ENCODE measurements at places on chromosomes 11 and 22.

DNA sequence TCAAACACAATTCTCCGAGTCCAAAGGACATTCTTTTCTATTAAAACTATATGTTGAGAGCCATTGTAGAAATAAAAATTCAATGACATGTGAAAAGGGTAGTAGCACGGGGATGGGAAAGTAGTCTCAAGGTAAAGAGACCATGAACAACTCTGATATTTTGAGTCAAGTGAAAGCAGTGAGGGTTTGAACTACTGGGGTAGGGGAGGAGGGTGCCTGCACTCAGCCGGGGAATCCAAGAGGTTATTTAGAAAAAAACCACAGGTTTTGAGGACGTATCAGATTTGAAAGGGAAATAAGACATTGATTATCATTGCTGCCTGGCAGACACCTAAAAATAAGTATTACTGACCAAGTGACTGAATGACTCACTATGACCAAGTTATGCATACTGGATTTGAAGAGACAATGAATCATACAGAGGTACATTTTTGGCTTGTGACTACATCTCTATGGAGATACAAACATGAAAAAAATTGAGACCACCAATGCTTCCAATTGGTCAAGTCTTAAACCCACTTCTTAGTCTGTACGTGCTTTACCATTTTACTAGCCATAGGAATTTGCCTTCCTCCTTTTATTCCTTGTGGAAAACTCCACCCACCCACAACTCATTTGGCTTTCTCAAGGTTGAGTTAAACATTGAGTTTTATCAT lies 2.2 kb upstream of the OR52H1 start:
- no peak for DNase-seq

GRCh38 chr22:48675830-48676145 lies 1151.9 kb downstream of the BRD1 start:
- DNase-seq = no peak

- DNase-seq = no peak
Measured at GRCh38 chr11:134670961-134671370, 258.9 kb upstream of the B3GAT1 start.

DNA sequence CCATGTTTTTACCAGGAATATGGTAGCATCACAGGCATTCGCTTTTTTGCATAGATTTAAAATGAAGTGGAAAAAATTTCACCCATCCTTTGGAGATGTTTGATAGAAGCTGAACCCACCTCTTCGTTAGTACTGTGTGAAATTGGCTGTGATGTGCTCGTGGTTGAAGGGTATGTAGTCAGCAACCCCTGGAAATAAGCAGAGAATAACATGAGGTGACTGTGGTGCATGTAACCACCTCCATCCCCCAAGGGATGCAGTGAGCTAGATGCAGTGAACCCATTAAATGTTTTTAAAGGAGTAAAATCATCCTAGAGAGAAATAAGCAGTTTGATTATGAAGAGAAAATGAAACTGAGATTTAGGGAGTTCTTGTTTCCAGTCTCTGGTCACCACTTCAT lies 15.9 kb downstream of the CBLIF start:
- no peak for DNase-seq

GRCh38 chr11:128691802-128692752 lies 1.8 kb upstream of the FLI1 start:
- DNase-seq = no peak

DNA sequence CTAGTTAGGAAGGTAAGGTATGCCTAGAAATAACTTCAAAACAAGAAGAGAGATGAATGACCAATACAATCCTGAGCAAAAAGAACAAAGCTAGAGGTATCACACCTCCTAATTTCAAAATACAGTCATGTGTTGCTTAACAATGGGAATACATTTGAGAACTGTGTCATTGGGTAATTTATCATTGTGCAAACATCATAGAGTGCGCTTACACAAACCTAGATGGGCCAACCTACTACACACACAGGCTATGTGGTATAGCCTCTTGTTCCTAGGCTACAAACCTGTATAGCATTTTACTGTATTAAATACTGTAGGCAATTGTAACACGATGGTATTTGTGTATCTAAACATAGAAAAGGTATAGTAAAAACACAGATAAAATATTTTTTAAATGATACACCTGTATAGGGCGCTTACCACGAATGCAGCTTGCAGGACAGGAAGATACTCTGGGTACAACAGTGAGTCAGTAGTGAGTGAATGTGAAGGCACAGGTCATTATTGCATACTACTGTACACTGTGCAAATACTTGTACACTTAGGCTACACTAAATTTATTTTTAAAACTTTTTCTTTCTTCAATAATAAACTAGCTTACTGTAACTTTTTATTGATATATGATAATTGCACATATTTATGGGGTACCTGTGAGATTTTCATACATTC lies 48.2 kb downstream of the STK33 start:
- DNase-seq = no peak

GRCh38 chr11:34053161-34053686 lies 1.7 kb downstream of the CAPRIN1 start:
- DNase-seq = peak; percentile 21

GRCh38 chr11:109946322-109946846 lies 146.8 kb upstream of the ZC3H12C start:
- DNase-seq = peak; percentile 56

DNA sequence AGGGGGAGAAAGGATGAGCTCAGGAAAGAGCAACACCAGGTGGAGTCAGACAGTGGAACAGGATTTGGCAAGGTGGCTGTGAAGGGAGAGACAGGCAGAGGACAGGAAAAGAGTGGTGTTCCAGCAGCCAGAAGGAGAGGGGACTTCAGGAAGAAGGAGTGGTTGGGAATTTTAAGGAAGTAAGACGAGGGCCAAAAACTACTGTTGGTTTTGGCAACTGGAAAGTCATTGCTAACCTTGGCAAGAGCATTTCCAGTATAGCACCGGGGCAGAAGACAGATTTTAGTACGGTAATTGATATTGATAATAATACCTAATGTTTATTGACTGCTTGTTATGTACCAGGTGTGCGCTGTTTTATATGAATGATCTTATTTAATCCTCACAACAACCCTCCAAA lies 15.4 kb upstream of the DDX6 start:
- DNase-seq = no peak

DNA sequence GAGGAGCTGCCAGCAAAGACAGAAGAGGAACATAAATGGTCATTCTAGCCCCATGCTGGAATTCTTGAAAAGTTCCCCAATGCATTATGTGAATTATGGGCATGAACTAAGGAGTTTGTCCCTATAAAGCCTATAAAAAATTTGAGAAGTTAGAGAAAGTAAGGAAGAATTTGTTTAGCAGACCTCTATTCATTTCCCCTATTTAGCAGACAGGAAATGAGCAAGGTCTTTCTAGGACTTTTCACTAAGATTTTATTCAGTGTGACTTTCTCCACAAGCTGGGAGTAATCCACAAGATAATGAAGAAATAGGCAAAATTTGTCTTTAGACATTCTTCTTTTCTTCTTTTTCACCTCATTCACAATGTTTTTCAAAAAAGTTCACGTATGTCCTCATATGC lies 20.0 kb downstream of the PRRG4 start:
- DNase-seq = no peak

GRCh38 chr22:44595841-44596341 lies 97.9 kb upstream of the RTL6 start:
- DNase-seq = peak; percentile 31

GRCh38 chr22:30519842-30520425 lies 14.4 kb upstream of the SEC14L4 start:
- DNase-seq = no peak

GRCh38 chr11:16881074-16881709 lies 133.0 kb downstream of the PLEKHA7 start:
- DNase-seq = no peak

DNA sequence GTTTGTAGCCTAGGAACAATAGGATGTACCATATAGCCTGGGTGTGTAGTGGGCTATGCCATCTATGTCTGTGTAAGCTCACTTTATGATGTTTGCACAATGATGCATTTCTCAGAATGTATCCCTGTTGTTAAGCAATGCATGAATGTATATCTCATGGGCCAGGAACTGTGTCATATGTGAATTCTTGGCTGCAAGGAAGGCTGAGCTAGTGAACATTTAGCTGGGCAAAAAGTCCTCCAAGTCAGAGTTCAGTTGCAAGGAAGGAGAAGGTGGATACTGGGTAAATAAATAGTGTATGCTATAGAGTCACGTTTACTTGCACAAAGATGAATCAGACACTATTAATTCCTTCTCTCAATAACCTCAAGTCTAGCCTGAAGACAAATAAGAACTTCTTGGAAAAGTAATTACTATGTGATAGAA lies 136.1 kb downstream of the EHF start:
- DNase-seq = no peak

GRCh38 chr22:28589102-28589750 lies 90.4 kb downstream of the TTC28 start:
- no peak for DNase-seq

GRCh38 chr22:38233427-38233826 lies 31.6 kb downstream of the MAFF start:
- no peak for DNase-seq

- DNase-seq = no peak
Measured at GRCh38 chr11:19342036-19342435, 101.3 kb upstream of the E2F8 start.

DNA sequence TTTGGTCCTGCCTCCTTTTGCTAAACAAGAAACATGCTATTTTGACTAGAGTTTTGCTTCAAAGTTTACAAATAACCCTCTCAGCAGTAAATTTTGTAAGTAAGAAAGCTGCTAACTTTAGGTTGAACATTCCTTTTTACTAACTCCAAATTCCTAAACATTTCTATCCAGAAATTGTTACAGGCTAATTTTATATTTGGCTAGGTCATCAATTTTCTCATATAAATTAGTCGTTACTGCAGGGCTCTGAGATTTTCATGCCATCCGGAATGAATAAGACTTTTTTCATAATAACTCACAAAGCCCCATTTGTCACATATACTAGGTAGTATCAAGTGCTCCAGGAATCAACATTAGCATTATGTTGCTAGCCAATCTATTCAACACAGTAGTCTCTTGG lies 143.1 kb downstream of the METTL15 start:
- no peak for DNase-seq

DNA sequence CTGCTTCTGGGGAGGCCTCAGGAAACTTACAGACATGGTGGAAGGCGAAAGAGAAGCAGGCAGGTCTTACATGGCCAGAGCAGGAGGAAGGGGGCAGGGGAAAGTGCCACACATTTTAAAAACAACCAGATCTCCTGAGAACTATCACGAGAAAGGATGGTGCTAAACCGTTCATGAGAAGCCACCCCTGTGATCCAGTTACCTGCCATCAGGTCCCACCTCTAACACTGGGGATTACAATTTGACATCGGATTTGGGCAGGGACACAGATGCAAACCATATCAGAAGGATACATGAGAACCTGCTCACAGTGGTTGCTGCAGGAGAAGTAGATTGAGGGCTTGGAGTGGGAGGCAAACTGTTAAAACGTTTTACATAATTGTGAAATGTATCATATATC lies 152.2 kb downstream of the ADAMTS15 start:
- no peak for DNase-seq

DNA sequence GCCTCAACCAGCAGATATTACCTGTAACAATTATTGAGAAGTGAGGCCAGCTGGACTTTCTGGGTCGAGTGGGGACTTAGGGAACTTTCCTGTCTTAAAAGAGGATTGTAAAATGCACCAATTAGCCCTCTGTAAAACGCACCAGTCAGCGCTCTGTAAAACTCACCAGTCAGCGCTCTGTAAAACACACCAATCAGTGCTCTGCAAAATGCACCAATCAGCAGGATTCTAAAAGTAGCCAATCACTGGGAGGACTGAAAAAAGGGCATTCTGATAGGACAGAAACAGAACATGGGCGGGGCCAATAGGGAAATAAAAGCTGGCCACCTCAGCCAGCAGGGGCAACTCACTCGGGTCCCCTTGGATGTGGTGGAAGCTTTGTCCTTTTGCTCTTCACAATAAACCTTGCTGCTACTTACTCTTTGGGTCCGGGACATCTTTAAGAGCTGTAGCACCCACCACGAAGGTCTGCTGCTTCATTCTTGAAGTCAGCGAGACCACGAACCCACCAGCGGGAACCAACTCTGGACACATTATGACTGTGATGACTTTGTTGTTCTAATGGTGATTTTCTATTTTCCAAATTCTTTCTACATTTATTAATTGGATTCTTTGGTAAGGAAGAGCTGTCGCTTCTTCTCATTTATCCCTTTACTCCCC lies 40.2 kb upstream of the FGF3 start:
- DNase-seq = no peak

DNA sequence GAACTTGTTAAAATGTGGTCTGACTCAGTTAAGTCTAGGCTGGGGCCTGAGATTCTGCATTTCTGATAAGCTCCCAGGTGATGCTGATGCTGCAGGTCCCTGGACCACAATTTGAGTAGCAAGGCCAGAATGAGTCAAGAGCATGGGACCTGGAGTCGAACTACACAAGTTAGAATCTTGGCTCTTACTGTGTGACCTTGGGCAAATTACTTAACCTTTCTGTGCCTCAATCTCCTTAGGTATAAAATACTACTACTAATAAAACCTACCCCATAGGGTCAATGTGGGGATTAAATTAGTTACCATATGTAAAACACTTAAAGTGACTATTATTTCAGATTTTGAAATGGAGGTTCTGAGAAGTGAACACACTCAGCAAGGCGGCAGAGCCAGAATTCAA lies 34.3 kb downstream of the GDPD5 start:
- DNase-seq = no peak

GRCh38 chr22:47294222-47294532 lies 531.7 kb downstream of the TBC1D22A start:
- DNase-seq = no peak

- no peak for DNase-seq
Measured at GRCh38 chr22:24039046-24039445, 27.9 kb downstream of the CABIN1 start.

DNA sequence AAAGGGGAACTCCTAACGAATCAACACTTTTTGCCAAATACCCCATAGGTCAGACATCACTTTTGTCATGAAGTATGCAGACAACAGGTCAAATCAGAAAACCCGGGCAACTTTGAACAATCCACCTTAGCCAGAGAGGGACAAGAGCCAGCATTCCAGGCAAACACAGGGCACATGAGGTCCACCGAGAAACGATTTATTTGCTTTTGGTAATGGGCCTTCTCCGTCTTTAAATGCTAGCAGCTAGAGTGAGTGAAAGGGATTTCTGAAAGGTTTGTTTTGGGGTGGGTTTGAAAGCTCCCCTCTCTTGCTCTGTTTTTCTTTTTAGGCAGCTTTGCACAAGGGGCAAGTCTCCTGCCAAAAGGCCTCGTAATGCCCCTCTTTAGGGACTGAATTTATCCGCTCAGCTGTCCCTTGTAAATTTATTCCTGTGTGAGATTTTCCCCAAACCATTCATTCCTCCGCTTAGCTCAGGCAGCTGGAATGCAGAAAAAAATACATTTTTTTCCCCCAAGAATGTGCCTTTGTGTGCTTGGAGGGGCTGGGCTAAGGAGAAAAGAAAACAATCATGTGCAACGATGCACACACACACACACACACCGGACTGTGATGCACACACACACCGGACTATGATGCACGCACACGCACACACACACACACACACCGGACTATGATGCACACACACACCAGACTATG lies 196.9 kb downstream of the SNX19 start:
- DNase-seq = no peak

DNA sequence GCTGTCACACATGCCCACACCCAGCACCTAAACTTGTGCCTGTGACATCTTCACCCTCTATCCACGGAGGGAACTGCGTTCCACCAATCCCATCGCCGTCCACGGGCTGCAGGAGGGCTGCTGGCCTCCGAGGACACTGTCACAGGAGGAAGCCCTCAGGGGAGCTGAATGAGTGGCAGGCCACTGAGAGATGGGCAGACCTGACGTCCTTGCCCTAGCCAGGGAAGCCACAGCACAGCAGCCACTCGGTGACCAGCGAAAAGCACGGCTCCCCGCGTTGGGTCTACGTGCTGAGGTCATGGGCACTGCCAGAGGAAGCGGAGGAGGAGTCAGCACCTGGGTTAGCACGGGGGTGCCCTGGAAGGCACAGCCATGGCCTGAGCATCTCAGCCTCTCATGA lies 50.5 kb downstream of the IGSF9B start:
- DNase-seq = no peak
